ENCODE measurements at places on chromosomes 2 and 18. TPM values are rescaled to one million over a fixed set of nuclear protein-coding genes. Genes with fewer than 3 reads are reported as not detected.

DNA sequence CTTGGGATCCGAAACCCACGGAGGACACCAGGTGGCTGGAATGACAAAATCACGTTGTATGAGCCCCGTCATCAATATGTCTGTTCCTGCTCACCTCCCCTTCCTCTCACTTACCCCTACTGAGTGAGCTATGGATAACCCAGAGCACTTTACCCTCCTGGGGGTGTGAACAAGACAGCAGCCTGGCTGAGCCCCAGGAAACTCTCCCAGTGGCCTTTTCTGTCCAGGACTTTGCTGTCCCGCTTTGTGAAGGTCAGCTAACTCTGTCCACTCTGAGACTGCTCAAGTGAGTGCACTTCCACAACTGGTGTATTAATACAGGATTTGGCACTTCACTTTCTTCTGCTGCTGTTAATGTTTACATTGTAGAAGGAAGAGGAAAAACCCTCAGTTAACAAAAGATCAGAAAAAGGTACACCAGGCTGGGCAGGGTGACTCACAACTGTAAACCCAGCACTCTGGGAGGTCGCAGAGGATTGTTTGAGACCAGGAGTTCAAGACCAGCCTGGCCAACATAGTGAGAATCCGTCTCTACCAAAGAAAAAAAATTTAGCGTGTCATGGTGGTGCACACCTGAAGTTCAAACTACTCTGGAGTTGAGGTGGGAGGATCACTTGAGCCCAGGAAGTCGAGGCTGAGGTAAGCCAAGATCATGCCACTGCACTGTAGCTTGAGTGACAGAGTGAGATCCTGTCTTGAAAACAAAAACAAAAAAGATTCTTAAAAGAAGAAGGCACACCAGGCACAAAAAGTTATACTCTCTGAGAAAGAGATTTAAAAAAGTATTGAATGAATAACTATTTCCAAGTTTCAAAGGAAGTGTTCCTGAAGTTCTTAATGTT lies 90.3 kb downstream of the CLHC1 start:
- H3K4me3 ChIP-seq: no peak overlapping the region
- DNase-seq: no peak
- H3K4me1 ChIP-seq: peaks cover 5% of the 10 kb centered on the region
- no peaks in the 10 kb centered on the region for H3K27me3 ChIP-seq
- H3K36me3 ChIP-seq: no peaks in the 10 kb centered on the region

DNA sequence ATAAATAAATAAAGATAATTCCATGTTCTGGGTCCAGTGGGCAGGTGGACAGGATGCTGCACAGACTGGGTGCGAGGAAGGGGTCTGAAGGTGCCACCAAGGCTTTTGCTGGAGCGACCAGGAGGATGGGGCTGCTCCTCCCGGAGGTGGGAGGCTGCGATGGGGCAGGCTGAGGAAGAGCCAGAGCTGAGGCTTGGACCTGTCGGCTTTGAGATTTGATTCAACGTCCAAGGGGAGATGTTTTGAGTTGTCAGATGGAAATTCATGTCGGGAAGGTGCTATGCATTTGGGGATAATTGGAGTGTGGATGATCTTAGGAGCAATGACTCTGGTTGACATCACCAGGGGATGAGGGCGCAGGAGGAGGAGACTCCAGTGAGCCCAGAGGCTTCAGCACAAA lies 11.7 kb downstream of the ALLC start:
- DNase-seq: no peak
- H3K4me3 ChIP-seq: no peak overlapping the region
- no peak overlapping the region for H3K27ac ChIP-seq
- H3K4me1 ChIP-seq: peaks cover 7% of the 10 kb centered on the region
- H3K36me3 ChIP-seq: no peaks in the 10 kb centered on the region

CYP27A1 gene
- total RNA-seq: 6.7 TPM

GRCh38 chr2:109545828-109546713 lies 67.7 kb downstream of the SEPTIN10 start:
- no peak overlapping the region for H3K4me3 ChIP-seq
- peaks cover 12% of the 10 kb centered on the region for H3K36me3 ChIP-seq
- no peak overlapping the region for H3K27ac ChIP-seq
- no peaks in the 10 kb centered on the region for H3K27me3 ChIP-seq
- no peaks in the 10 kb centered on the region for H3K4me1 ChIP-seq
- peak; percentile 57 for DNase-seq

GRCh38 chr2:6785493-6785892 lies 80.2 kb downstream of the CMPK2 start:
- H3K4me3 ChIP-seq: no peak overlapping the region
- DNase-seq: no peak
- H3K4me1 ChIP-seq: peaks cover 5% of the 10 kb centered on the region
- peaks cover 4% of the 10 kb centered on the region for H3K27me3 ChIP-seq
- no peak overlapping the region for H3K27ac ChIP-seq

CAVIN2 gene
- total RNA-seq: 93.9 TPM

GPR39 gene
- total RNA-seq: not detected

GRCh38 chr2:229610872-229611271 lies 103.5 kb downstream of the DNER start:
- H3K4me1 ChIP-seq: no peaks in the 10 kb centered on the region
- H3K27ac ChIP-seq: no peak overlapping the region
- no peaks in the 10 kb centered on the region for H3K36me3 ChIP-seq
- no peak for DNase-seq
- H3K27me3 ChIP-seq: no peaks in the 10 kb centered on the region
- no peak overlapping the region for H3K4me3 ChIP-seq

SEMA4C gene
- 16.6 TPM for total RNA-seq

GRCh38 chr18:66582211-66582610 lies 21.7 kb downstream of the CDH19 start:
- no peak for DNase-seq
- no peak overlapping the region for H3K27ac ChIP-seq
- no peaks in the 10 kb centered on the region for H3K36me3 ChIP-seq
- H3K4me3 ChIP-seq: no peak overlapping the region
- H3K27me3 ChIP-seq: no peaks in the 10 kb centered on the region
- no peaks in the 10 kb centered on the region for H3K4me1 ChIP-seq

FBLN7 gene
- 0.60 TPM for total RNA-seq

PRKAG3 gene
- 0.14 TPM for total RNA-seq

DNA sequence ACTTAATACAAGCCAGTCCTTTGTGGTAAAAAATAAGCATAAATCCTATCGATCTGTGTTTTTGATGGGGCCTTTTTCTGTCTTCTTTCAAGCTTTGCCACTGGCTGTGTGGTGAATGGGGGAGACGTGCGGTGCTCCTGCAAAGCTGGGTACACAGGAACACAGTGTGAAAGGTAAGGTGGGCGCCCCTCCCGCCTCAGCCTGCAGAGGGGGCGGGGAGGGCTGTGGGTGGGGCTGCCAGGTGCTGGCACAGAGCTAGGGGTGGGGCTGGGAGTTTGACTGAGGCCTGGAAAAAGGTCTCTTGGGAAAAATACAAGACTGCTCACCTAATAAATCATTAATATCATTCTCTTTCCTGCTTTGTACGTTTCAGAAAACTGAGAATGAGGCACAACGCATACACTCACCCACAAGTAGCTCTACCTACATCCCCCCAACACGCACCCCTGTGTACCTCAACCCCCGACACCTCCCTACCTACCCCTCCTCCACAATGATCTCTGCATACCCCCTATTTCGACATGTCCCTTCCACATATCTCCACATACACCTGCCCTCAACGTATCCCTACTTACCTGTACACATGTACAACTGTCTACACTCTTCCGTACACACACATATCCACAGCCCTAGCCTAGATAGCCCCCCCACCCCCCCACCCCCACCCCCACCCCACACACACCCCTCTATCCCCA lies 129.7 kb upstream of the TTC39C start:
- DNase-seq: no peak
- H3K27ac ChIP-seq: peak overlapping the region; percentile 63
- H3K27me3 ChIP-seq: no peaks in the 10 kb centered on the region
- H3K36me3 ChIP-seq: no peaks in the 10 kb centered on the region

DNA sequence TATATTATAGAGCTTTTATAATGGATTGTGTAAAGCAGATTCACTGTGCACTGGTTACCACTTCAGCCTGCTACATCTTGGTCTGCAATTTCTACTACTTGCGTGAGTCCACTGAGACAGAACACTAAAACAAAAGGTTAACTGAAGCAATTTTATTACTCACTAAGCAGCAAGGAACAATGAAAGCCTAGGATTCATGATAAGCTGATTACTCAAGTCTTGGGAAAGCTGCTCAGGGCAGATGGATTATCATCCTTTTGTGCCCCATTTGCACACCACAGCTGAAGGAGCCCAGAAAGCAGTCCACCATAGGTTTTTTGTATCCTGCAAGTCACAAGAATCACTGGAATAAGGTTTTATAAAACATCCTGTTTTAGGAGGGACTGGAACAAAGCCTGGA lies 1215.2 kb upstream of the TMEFF2 start:
- DNase-seq: no peak
- no peaks in the 10 kb centered on the region for H3K36me3 ChIP-seq
- H3K4me3 ChIP-seq: no peak overlapping the region

- no peaks in the 10 kb centered on the region for H3K36me3 ChIP-seq
- H3K27ac ChIP-seq: peak overlapping the region; percentile 96
- H3K4me3 ChIP-seq: peak overlapping the region; percentile 77
- no peak for DNase-seq
Observed at GRCh38 chr2:163733301-163733938, 2.4 kb downstream of the FIGN start.

DNA sequence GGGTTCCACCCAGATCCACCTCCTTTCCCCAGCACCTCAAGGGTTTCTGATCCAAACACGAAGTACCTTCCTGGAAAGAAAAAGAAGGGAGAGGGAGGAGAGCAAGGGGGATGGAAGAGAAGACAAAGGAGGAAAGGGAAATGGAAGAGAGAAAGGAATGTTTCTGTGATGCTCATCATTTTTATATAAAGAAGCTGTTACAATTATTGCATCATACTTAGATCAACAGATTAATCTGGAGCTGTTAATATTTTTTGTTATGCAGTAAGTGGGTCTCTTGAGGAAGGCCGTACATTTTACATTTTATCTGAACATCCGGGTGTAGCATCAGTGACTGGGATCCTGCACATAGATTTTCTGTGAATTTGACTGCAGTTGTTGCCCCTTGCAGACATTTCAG lies 60.6 kb upstream of the NEDD4L start:
- no peaks in the 10 kb centered on the region for H3K36me3 ChIP-seq
- H3K27ac ChIP-seq: no peak overlapping the region
- H3K4me3 ChIP-seq: no peak overlapping the region
- H3K27me3 ChIP-seq: peaks cover 11% of the 10 kb centered on the region
- no peak for DNase-seq

- no peaks in the 10 kb centered on the region for H3K4me1 ChIP-seq
- H3K27me3 ChIP-seq: no peaks in the 10 kb centered on the region
- no peak overlapping the region for H3K27ac ChIP-seq
- no peaks in the 10 kb centered on the region for H3K36me3 ChIP-seq
- DNase-seq: no peak
- no peak overlapping the region for H3K4me3 ChIP-seq
Observed at GRCh38 chr18:49769047-49769728, 44.1 kb downstream of the ACAA2 start.

- no peaks in the 10 kb centered on the region for H3K36me3 ChIP-seq
- peak overlapping the region; percentile 77 for H3K27ac ChIP-seq
- H3K4me1 ChIP-seq: peaks cover 32% of the 10 kb centered on the region
- H3K27me3 ChIP-seq: no peaks in the 10 kb centered on the region
- peak; percentile 60 for DNase-seq
Observed at GRCh38 chr2:231545105-231545902, 15.1 kb upstream of the NMUR1 start.

NYAP2 gene
- total RNA-seq: not detected

- no peaks in the 10 kb centered on the region for H3K36me3 ChIP-seq
- H3K4me1 ChIP-seq: peaks cover 17% of the 10 kb centered on the region
Observed at GRCh38 chr2:164975891-164976290, 20.6 kb upstream of the SLC38A11 start.

- H3K27ac ChIP-seq: no peak overlapping the region
- no peak overlapping the region for H3K4me3 ChIP-seq
- no peaks in the 10 kb centered on the region for H3K27me3 ChIP-seq
Observed at GRCh38 chr2:39069890-39070465, 50.9 kb downstream of the SOS1 start.

CDH2 gene
- total RNA-seq: 370 TPM

DNA sequence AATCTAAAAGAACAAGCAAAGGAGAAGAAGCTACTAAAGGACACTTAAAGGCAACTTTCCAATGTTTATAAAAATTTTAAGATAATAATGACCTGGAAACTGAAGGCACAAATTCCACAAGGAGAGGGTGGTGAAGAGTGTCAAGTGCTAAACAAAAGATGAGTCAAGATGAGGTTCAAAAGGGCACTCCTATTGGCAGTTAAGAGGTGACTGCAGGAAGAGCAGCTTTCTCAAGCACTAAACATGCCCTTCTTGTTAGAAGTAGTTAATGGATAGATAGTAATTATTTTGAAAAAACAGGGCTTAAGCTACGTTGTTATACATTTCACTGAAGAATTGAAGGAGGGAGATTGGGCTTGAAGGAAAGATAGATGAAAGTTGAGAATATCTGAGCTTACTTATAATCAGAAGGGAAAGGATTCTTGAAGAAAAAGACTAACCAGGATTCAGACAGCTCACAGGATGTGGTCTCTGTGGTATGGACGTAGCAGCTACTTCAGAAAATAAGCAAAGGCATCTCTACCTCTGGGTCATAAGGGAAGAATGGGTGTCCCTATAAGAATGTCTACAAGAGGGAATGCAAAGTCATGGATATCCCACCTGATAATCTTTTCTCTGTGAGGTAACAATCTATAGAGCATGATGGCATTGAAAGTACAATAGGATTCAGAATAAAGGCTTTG lies 454.7 kb upstream of the SLC39A10 start:
- H3K4me3 ChIP-seq: no peak overlapping the region
- DNase-seq: no peak
- H3K27me3 ChIP-seq: no peaks in the 10 kb centered on the region
- no peak overlapping the region for H3K27ac ChIP-seq

ITPRIPL1 gene
- 0.47 TPM for total RNA-seq

GRCh38 chr2:18749912-18750526 lies 160.7 kb upstream of the NT5C1B start:
- H3K27me3 ChIP-seq: no peaks in the 10 kb centered on the region
- DNase-seq: no peak
- no peak overlapping the region for H3K4me3 ChIP-seq
- no peaks in the 10 kb centered on the region for H3K4me1 ChIP-seq
- H3K27ac ChIP-seq: no peak overlapping the region

SLC8A1 gene
- 990 TPM for total RNA-seq

DNA sequence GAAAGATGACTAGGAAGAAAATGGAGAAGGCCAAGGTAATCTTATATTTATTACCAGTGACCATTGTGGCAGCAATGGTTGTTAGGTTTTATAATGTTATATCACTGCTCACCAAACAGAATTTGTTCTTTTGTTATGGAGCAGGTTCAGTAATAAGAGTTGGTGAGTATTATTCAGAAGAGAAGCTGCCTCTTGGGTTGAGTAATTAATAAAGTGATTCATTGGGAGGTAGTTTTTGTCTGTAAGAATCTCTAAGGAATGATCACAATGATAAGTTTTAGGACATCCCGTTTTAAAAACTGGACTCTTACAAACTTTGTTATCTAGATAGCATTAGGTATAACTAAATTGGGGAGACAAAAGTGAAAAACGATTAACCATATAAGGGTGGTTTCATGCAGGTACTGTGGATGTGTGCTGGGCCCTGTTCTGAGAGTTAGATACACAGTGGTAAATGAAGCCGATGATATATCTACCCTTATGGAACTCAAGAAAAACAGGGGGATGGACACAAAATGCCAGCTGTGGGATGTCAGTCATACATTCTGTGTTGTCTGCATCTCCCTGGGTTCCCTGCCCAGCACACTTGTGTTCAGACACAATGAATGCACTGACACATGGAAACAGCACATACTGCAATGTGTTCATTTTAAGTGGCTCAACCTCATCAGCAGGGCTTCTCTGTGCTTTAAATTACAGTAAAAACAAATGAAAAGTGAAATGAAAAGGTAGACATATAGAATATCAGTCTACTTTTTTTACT lies 7.5 kb downstream of the MAP4K4 start:
- H3K4me1 ChIP-seq: peaks cover 98% of the 10 kb centered on the region
- H3K4me3 ChIP-seq: no peak overlapping the region
- DNase-seq: no peak
- no peaks in the 10 kb centered on the region for H3K36me3 ChIP-seq

All from left ventricle myocardium inferior (tissue), 1 donor.